SJCRH30 (cell line): ENCODE measurements at places on chromosomes 5 and 9. TPM values are rescaled to one million over a fixed set of nuclear protein-coding genes. Genes with fewer than 3 reads are reported as not detected.

- no peak for DNase-seq
Observed at GRCh38 chr5:159797261-159797970, 118.9 kb upstream of the ADRA1B start.

GRCh38 chr5:15762668-15763067 lies 262.7 kb downstream of the FBXL7 start:
- DNase-seq, result no peak

DNA sequence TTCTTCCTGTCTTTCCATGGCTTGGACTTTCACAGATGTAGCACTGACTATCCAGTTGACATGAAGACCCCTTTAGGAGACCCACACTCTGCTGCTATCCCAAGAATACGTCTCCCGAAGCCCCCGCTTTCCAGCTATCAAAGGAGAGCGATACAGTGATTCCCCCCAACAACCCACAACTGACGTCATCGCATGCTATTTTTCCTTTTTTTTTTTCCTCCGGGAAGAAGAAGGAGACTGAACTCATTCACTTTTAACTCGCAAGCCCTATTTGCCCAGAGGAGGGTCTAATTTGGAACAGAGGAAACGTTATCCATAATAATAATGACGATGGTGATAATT lies 2.1 kb downstream of the PAPPA start:
- peak; percentile 18 for DNase-seq

DNA sequence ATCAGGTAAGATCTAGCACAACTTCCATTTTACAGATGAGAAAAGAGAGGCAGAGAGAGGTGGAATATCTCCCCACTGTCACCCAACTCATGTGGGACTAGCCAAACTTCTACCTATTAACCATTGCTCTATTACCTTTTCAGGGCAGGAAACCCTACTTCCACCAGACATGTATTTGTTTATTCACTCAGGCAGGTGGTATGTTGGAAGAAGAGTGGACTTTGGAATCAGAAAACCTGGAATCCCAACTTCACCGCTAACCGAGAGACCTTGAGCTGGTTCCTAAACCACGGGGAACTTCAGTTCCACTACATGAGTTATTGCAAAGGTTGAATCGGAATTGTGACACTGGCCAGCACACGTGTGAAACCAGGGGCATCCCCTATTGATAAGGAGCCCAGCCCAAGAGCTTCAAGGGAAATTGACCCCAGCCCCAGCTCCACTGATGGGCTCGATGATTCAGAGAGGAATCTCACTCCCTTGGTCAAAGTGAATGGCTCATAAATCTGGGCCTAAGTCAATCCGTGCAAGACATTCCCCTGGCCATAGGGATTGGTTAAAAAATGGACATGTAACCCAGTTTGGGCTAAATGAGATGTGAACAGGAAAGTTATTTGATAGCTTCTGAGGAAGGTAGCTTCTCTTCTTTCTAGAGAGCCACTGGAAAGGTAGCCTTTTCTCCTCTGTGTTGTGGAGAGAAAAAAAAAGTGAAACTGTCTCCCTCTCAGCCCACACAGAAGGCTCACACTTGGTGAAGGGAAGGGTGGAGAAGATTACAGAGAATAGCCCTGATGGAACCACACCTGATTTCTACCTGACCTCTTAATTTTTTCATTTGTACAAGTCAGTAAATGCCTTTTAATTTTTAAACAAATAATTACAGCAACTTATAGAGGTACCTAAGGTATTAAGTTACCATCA lies 5.5 kb upstream of the GLIS3 start:
- no peak for DNase-seq

GRCh38 chr5:54279960-54280359 lies 30.4 kb downstream of the ARL15 start:
- no peak for DNase-seq

Gene CRHBP
- total RNA-seq, result not detected in 2 replicates

DNA sequence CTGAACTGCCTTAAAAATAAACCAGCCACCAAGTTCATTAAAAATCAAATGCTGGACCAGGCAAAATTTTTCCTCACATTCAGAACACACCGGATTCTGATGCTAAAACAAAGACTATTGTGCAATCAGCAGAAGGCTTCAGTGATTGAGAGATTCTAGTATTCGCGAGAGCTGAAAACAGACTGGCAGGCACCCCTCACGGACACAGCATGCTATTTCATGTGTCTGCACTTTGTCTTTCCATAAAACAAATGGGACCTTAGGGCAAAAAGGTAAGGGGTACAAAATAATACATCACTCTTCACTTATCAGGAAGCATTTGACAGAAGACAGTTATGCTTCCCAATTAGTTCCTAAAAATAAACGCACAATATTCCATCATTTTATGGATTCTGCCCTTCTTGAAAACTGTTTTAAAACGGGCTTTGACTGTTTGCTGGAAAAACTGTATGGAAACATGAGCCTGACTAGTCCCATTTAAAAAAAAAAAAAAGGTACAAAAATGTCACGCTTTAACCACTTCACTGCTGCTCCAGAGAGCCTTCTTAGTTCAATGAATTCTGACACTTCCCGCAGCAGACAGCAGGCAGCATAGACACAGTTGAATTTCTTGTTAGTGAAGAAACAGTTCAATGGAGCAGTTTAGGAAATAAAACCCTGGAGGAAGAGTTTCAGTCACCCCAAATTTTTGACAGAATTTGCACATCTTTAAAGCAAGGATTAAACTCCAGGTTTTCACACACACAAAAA lies 99.2 kb downstream of the MED27 start:
- peak; percentile 40 for DNase-seq

DNA sequence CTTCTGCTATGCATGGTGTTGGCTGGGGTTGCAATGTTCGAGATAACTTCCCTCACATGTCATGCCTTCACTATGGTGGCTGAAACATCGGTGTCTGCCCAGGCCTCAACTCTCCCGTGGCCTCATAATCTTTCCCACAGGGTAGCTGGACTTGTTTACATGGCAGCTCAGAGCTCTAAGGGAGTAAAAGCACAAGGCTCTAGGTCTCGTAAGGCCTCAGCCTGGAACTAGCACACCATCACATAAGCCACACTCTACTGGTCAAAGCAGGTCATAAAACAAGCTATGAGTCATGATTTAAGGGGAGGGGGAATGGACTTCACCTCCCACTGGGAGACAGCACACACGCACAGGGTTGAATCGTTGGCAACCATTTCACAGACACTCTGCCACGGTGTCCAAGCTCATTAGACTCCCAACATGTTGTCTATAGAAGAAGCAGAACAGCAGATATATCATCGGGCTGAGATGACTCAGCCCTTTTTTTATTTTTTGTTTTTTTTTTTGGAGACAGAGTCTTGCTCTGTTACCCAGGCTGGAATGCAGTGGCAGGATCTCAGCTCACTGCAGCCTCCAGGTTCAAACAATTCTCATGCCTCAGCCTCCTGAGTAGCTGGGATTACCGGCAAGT lies 66.8 kb upstream of the IL17B start:
- DNase-seq, result no peak

GRCh38 chr9:3241290-3241689 lies 284.5 kb downstream of the RFX3 start:
- no peak for DNase-seq

- no peak for DNase-seq
Observed at GRCh38 chr5:83919071-83920041, 198.7 kb upstream of the HAPLN1 start.

DNA sequence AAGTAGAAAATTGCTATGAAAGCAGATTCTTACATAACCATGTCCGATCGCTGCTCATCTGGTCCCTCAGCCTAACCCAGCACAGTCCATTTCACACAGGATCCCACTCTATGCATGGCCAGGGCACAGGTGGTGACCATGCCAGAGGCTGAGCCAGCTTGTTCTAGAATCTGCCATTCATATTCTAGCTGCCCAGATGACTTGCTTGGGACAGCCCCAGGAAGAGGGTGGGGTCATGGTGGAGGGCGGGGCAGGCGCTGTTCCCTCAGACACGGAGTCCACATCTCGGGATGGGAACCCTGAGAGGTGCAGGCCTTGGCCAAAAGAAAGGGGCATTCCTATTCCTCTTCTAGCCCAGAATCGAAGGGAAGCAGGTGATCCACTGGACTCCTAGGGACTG lies 275.2 kb upstream of the IRX2 start:
- DNase-seq, result no peak

- peak; percentile 14 for DNase-seq
Observed at GRCh38 chr5:55187370-55187769, 14.4 kb upstream of the CDC20B start.

- DNase-seq, result no peak
Observed at GRCh38 chr5:75653521-75653920, 42.3 kb downstream of the ANKDD1B start.

- no peak for DNase-seq
Observed at GRCh38 chr5:14879937-14880589, 8.5 kb upstream of the ANKH start.

Gene NKD2
- total RNA-seq, result not detected in 2 replicates

GRCh38 chr9:76371901-76372300 lies 22.3 kb downstream of the RFK start:
- peak; percentile 41 for DNase-seq

- DNase-seq, result no peak
Observed at GRCh38 chr5:76207120-76207519, 123.9 kb downstream of the SV2C start.

GRCh38 chr5:55568654-55569512 lies 34.1 kb upstream of the PLPP1 start:
- DNase-seq, result no peak

- DNase-seq, result no peak
Observed at GRCh38 chr5:159735036-159735435, 181.2 kb upstream of the ADRA1B start.

Gene C9orf57
- total RNA-seq, result not detected in 2 replicates

DNA sequence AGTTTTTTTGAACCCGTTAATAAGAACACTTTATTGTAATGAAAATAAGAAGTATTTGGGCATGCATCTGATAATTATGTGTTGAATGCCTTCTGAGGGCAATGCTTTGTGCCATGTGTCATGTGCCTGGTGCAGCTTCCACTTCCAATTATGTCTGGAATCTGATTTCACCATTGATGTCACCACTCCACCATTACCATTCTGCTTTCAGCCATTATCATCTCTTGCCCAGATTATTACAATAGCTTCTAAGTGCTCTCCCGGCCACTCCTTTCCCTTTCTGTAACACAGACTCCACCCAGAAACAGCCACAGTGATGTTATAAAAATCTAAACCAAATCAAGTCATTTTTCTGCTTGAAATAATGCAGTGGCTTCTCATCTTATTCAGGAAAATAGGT lies 171.7 kb downstream of the C9orf152 start:
- no peak for DNase-seq

DNA sequence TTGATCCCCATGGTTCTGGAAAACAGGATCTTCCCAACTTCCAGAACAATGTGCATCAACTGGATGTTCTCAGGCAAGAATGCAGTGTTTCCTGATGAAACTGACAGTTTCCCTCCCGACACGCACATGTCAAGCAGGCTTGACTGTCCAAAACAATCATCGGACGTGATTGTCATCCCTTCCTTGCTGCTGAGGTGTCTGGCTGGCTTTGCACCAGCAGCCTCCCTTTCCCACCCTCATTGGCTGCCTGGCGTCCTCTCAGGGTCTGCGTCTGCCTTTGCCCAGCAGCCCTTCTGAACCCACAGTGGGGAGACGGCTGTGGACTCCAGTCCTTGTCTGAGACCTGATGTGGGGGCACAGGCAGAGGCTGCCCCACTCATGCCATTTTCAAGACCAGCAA lies 110.8 kb downstream of the MARCHF3 start:
- DNase-seq, result no peak

GRCh38 chr9:4095484-4095883 lies 204.4 kb downstream of the GLIS3 start:
- DNase-seq, result no peak

Gene WDR38
- total RNA-seq, result not detected in 2 replicates
